ENCODE measurements at places on chromosomes 4 and X. TPM values are rescaled to one million over a fixed set of nuclear protein-coding genes. Genes with fewer than 3 reads are reported as not detected.

The KIF4A gene
- 21.7 TPM for total RNA-seq

The MAGEB3 gene
- not detected for total RNA-seq

The ARHGEF6 gene
- total RNA-seq: 6.7 TPM

The SRPX gene
- 164 TPM for total RNA-seq

The CD40LG gene
- total RNA-seq: not detected

The SPANXC gene
- not detected for total RNA-seq

The MYOZ2 gene
- 0.13 TPM for total RNA-seq

The GPC3 gene
- not detected for total RNA-seq

The CTSO gene
- 8.7 TPM for total RNA-seq

The ANK2 gene
- total RNA-seq: 3.1 TPM

The CITED1 gene
- total RNA-seq: not detected

The WDR17 gene
- total RNA-seq: 0.05 TPM

The CSAG1 gene
- total RNA-seq: not detected

The ZFP92 gene
- 0.10 TPM for total RNA-seq

The HSD17B13 gene
- 0.05 TPM for total RNA-seq

The DGKK gene
- total RNA-seq: not detected

The TLR10 gene
- total RNA-seq: not detected
